Muscle of arm (tissue), 14 donors: ENCODE measurements at places on chromosomes 16 and 17.

DNA sequence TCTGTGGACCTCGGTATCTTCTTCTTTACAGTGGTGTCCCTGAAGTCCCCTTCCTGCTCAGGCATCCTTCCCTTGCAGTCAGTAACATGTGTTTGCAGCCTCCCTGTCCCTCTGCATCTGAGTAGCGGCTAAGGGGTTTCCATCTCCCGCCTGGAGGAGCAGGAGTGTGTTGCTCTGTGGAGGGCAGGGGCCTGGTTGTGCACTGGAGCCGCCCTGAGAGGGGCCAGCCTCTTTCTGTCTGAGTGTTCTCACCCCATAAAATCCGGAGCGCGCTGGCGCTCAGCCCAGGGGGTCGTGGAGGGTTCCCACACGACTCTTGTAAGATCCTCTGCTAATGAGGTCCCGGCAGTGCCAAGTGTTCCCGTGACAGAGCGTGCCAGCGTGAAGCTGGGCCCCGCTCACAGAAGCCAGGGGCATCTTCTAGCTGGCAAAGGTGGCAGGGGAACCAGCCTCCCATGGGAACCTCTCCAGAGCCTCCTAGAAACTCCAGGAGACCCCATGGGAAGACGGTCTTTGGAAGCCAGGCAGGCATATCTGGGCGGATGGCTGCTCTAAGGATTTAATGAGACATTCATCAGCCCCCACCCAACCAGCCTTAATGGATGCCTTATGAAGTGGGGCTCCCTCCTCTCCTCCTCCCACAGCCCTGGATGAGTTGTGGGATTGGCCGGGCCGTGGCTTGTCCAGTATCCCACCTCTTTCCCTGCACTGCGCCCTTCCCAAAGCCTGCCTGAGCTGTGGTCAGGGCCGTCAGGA is 91.4 kb upstream of the GSE1 start:
- no peak for DNase-seq

- no peak for DNase-seq
Measured at GRCh38 chr17:19357761-19358160, 4.8 kb downstream of the B9D1 start.

- no peak for DNase-seq
Measured at GRCh38 chr17:71472809-71473789, 647.7 kb upstream of the SOX9 start.

GRCh38 chr17:50252781-50253180 is 21.5 kb upstream of the TMEM92 start:
- no peak for DNase-seq

- no peak for DNase-seq
Measured at GRCh38 chr17:68397108-68397536, 60.2 kb downstream of the WIPI1 start.
